ENCODE measurements at places on chromosomes 11 and 22.

DNA sequence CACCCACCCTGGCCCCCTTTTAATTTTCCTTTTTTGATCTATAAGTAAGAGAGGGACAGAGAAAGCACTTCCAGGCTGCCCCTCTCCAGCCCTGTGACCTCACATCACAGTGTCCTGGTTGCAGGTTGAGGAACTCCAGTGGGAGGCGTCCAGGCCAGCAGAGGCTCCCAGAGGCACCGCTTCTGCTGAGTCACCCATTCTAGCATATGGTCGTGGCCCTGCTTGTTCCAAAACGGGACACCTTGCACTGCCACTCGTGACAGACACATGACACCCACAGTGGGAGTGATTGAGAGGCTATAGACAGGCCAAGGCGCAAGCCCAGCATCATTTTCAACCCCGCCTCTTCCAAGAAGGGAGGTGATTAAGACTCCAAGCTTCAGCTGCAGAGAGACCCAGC, 16.0 kb upstream of the TMPRSS4 start:
- DNase-seq: no peak

DNA sequence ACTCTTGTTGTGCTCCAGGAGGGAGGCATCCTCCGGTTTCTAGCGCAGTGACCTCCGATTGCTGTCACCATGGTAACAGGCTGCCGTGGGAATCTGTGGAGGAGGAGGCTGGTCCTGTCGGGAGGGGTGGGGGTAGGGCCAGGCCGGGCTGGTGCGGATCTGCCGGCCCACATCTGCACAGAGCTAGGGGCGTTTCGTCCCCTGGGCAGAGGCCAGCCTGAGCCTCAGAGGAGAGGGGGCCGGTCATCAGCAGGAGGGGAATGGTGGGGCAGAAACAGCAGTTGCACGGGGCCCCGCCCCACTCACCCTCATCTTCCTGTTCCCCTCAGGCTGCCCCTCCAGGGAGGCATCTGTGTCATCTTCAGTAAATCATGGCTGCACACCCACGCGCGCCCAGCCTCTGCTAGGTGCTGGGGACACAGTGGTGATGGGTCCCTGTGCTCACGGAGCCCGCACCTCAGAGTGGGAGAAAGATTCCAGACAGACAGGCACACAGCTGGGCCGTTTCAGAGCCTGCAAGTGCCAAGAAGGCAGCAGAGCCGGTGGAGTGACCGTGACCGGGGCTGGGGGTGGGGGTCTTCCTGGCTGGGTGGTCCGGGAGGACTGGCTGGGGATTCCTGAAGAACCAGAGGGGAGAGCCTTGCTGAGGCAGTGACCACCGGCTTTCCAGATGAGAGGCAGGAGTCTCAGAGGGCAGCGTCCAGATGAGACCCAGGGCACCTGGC, 120.5 kb downstream of the CACNA1I start:
- DNase-seq: peak; percentile 12

- no peak for DNase-seq
Measured at GRCh38 chr11:58023435-58023931, at the start of gene OR9Q1. Gene OR9Q1, plus strand, starts transcription at chr11:58023881. Its CDS starts 155,564 bp downstream, at chr11:58179445.

DNA sequence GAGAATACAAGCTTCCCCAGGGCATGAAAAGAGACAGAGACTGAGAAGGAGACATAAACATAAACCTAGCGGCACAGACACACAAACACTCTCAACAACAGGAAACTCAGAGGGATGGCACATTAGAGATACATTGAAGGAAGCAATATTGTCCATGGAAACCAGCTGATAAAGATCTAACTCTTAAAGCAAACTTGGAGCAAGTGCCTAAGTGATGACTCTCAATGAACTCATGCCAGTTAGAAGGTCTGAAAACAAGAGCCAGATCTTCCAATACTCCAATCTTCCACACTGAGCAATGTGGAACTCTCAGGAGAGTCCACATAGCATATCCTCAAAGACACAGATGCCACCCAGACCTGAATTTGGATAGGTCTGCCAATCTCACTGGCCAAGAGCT, 168.8 kb upstream of the ISX start:
- no peak for DNase-seq

GRCh38 chr22:46612904-46613605, 7.1 kb upstream of the GRAMD4 start:
- DNase-seq: no peak

DNA sequence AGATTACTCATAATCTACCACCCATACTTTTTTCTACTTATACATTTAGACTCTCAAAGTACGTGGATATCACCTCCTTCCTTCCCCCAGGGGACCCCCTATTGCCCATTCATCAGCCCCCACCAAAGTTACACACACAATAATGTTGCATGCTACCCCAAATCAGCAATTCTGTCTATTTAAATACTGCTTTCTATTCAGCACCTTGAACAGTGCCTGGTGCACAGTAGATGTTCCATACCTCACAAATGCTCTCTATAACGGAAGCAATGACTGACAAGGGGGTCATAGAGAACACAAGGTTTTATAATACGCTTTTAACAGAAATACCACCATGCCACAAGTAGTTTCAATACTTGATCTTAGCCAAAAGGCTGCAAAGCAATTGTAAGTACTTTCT, 370.7 kb downstream of the MIAT start:
- no peak for DNase-seq

Measured in NB4 (cell line).